ENCODE measurements at places on chromosomes 7 and 10.

DNA sequence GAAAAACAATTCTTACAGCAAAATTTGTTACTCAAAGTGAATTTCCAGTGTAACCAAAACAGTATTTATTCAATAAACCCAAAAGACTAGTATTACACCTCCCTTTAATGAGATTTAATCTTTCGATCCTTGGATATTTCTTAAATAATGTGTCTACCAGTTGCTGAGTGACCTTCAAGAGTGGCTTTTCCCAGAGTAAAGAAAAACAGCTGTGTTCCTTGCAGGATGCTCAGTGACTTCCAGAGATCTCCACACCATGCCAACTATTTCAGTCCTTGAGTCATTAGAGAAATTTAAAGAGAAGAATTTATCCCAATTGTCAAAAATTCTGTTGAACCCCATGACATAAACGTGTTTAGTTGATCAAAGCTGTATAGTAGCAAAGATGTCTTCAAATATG, 44.0 kb downstream of the IMMP2L start:
- DNase-seq: no peak

DNA sequence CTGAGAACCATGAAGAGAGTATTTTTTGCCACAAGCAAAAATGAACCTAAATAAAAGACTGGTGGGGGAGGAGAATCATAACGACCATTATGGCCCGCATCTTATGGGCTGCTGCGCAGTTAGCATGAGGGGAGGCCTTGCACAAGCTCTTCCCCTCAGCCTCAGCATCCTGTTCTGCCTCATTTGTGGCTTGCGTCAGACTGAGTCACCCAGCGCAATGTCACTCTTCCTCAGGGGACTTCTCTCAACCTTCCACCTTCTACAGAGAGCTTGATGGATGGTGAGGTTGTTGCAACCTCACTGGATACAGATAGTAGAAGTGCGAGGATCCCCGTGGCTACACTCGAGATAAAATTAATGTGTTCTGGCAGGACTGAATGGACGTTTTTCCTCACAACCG, 16.8 kb upstream of the GPR15LG start:
- DNase-seq: no peak

DNA sequence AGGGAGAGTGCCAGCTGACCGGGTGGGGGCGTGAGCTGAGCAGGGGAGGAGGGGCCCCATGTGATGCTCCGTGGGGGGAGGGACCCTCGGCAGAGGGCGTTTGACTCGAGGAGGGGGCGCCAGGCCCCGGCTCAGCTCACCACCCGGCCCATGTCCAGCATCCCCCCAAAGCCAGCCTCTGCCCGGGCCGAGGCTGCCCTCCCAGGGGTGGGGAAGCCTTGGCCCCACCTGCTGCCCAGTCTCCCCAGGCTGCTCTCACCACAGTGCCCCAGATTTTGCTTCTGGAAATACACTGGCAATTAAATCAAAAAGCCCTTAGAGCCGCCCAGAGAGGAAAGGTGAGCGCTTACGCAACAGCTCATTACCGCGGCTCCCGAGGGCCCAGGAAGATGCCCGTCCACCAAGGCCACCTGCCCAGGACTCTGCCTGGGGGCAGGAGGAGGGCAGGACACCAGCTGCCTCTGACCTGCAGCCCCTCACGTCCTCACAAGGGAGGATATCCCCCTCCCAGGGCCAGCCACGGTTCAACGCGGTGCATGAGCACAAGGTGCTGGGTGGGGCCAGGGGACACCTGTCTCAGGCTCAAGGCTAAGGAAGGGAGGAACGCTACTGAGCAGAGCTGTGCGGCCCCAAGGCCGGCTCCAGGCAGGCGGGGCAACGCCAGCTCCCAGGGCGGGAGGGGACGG, 70.0 kb upstream of the INPP5A start:
- DNase-seq: no peak

- peak; percentile 68 for DNase-seq
Measured at GRCh38 chr10:60480865-60481563, 91.3 kb upstream of the ANK3 start.

- DNase-seq: no peak
Measured at GRCh38 chr10:82211346-82211745, 336.4 kb downstream of the NRG3 start.

DNA sequence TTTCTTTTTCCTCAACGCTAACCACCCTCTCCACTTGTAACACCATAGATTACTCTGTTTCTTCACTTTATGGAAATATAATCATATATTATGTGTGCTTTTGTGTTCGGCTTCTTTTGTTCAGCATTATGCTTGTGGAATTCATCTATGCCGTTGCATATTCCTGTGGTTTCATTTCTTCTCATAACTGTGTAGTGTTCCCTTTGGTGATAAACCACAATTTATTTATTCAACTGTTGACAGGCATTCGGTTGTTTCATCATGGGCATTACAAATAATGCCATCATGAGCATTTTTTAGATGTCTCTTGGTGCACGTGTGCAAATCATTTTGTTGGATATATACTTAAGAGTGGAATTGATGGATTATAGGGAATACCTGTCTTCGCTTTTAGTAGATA, 12.1 kb downstream of the AVL9 start:
- DNase-seq: no peak

DNA sequence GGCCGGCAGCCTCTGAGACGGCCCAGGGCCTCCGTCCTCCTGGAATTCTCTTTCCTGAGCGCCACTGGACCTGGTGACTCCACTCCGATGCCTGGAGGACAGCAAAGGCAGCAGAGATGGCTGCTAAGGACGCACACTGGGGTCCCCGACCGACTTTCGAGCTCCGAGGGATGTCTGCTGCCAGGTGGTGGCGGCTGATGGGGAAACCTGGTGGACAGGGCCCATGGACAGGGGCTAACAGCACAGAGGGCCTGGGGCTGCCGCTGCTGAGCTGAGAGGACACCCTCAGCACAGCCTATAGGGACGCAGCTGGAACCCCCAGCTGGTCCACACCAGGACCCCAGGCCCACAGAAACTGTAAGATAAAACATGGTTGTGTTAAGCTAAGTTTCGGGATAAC, 366.3 kb downstream of the DNAJB6 start:
- no peak for DNase-seq

DNA sequence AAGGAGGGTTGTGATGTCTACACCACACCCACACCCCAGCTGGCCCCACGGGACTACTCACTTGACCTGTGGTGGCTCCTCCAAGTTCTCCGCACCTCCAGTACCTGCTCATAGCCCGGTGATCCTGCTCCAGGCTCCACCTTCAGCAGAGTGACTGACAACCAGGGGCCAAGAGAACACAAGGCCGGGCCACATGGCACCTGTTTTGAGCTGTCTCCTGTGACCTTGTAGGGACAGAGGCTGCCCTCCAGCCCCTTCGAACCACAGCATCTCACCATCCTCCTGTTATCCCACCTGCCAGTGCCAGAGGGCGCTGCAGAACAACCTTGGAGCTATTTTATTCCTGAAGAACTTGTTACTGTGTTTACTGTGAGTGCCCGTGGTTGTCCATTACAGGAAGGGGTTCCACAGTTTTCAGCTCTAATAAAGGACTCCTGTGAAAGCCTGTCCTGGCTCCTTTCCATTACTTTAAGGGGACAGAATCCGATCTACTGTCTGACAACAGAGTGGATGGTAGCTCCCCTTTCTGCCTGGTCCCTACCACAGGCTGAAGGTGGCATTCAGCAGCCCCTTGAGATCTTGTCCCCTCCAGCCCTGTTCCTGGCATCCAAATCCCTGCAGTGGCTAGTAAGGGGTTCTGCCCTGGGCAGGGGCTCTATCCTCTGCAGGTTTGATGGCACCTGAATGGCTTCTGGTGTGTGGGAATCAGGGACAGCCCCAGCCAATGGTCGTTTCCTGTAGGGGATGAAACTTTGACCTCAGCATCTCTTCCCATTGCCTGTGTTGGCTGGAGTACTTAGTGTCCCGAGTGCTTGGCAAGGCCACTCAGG, 50.8 kb downstream of the C10orf120 start:
- DNase-seq: no peak

GRCh38 chr7:79973455-79973854, 161.2 kb upstream of the GNAI1 start:
- no peak for DNase-seq

- DNase-seq: no peak
Measured at GRCh38 chr10:60304829-60305379, 84.8 kb downstream of the ANK3 start.

DNA sequence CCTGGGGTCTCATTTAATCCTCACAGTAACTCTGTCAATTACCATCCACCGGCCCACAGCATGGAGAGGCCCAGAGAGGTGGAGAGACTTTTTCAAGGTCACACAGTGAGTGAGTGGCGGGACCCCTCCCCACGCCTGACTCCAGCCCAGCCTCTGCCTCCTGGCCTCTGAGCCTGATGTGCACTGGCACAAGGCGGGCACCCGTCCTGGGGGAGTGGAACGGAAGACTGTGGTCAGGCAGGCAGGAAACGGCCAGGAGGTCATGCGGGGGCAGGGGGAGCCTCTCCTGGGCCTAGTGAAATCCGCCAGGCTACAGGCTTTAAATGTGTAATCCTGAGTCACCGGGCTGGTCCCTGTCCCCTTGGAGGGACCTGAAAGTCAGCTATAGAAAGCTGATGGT, 32.2 kb downstream of the ZCCHC24 start:
- no peak for DNase-seq

GRCh38 chr10:110817614-110818013, 54.1 kb upstream of the PDCD4 start:
- DNase-seq: peak; percentile 35

GRCh38 chr10:31756729-31757110, 171.9 kb downstream of the ARHGAP12 start:
- no peak for DNase-seq

Measured in ascending aorta (tissue), 2 donors.